ENCODE measurements at places on chromosomes 2 and 18.

DNA sequence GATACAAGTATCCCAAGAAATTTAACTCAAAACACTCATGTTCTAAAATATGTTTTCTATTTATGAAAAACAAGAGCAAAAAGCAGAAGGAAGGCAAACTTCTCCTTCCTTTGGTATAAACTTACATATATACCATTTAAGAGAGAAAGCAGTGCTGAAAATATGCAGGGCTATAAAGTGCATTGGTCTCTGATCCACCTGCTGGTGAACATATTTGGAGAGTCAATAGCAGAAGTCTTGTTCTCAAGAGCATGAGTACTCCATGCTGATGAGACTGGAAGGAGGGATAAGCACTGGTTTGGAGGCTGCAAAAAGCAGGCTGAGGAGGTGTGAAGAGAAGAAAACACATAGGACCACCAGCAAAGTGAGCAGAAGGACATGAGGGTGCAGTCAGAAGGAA is 391.2 kb downstream of the STK39 start:
- H3K27me3 ChIP-seq = peaks cover 5% of the 10 kb centered on the region
- no peak overlapping the region for H3K4me3 ChIP-seq
- H3K27ac ChIP-seq = no peak overlapping the region
- no peaks in the 10 kb centered on the region for H3K36me3 ChIP-seq

DNA sequence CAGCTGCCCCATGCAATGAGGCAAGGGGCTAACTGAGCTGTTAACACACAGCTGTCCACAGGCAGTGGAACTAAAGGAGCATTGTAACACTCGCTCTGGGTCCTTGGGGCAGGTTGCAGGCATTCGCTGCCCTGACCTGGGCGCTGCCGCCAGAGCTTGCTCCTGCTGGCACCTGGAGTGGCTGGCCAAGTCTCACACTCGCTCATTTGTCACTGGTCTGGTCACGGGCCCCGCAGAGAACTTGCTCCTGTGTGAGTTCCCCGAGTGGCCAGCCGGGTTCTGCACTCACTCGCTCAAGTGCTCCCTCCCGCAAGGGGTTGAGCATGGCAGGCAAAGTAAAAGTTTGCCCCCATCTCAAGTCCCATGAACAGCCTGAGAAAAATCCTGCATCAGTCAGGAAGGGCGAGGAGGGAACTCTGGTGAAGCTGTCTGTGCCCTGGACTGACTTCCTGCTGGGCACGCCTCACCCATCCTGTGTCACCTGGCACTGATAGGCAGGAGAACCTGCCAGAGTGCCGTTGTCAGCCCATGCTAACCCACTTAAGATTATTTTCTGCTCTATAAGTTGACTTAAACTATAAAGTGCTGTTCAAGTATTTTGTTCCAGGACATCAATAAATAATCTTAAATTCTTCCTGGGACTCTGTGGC is 934.8 kb upstream of the GYPC start:
- H3K27ac ChIP-seq = no peak overlapping the region
- H3K4me1 ChIP-seq = no peaks in the 10 kb centered on the region
- no peak overlapping the region for H3K4me3 ChIP-seq

- DNase-seq = no peak
- H3K27me3 ChIP-seq = no peaks in the 10 kb centered on the region
- H3K4me1 ChIP-seq = no peaks in the 10 kb centered on the region
- no peaks in the 10 kb centered on the region for H3K36me3 ChIP-seq
Observed at GRCh38 chr18:42305869-42306593, 351.0 kb downstream of the PIK3C3 start.

DNA sequence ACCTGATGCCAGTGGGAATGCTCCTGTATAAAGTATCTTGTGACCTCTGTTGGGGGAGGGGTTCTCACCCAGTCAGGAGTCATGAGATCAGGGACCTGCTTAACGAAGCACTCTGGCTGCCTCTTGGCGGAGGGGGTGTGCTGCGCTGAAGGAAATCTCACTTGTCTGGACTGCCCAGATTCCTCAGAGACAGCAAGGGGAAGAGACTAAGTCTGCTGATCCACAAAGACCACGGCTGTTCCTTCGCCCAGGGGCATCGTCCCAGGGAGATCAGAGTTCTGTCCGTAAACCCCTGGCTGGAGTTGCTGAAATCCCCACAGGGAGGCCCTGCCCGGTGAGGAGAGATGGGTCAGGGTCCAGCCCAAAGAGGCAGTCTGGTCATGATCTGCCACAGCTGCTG is 168.4 kb downstream of the CCBE1 start:
- no peak overlapping the region for H3K27ac ChIP-seq
- no peak for DNase-seq
- no peaks in the 10 kb centered on the region for H3K27me3 ChIP-seq
- H3K36me3 ChIP-seq = no peaks in the 10 kb centered on the region
- H3K4me1 ChIP-seq = no peaks in the 10 kb centered on the region
- H3K4me3 ChIP-seq = no peak overlapping the region

DNA sequence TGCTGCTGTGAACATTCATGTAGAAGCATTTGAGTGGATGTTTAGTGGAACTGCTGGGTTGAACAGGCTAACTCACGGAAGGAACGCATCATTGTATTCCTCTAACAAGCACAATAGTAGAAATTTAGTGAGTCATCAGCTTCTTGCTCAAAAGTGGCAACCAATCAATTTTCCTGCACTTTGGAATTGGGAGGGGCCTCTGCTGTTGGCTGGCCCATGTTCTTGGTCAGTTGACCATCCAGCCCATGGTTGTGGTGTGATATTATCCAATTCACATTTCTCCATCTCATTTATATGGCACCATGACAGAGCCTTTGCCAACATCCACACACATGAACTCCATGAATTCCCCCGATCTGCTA is 95.0 kb downstream of the TNFRSF11A start:
- H3K27me3 ChIP-seq = no peaks in the 10 kb centered on the region
- peaks cover 10% of the 10 kb centered on the region for H3K4me1 ChIP-seq
- H3K27ac ChIP-seq = no peak overlapping the region
- H3K36me3 ChIP-seq = no peaks in the 10 kb centered on the region
- H3K4me3 ChIP-seq = no peak overlapping the region
- no peak for DNase-seq

DNA sequence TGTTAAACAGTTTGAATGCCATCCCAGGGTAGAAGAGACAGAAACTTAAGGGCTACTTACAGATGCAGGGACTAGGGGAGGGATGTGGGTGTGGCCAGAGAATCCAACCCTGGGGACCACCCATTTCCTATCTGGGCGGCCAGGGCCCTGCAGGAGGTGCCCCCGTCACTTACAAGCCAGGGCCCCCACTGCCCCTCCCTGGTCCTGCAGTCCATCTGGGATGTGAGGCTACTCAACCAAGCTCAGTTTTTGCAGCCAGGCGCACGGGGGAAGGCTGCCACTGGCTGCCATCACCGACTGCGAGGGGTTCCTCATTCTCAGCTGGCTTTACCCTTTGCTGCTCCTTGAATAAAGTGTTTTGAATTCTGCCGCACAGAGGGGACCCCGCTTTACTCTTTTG is 42.1 kb downstream of the RRM2 start:
- no peak for DNase-seq
- H3K27me3 ChIP-seq = no peaks in the 10 kb centered on the region
- no peak overlapping the region for H3K27ac ChIP-seq
- peaks cover 94% of the 10 kb centered on the region for H3K36me3 ChIP-seq
- H3K4me3 ChIP-seq = no peak overlapping the region
- no peaks in the 10 kb centered on the region for H3K4me1 ChIP-seq

DNA sequence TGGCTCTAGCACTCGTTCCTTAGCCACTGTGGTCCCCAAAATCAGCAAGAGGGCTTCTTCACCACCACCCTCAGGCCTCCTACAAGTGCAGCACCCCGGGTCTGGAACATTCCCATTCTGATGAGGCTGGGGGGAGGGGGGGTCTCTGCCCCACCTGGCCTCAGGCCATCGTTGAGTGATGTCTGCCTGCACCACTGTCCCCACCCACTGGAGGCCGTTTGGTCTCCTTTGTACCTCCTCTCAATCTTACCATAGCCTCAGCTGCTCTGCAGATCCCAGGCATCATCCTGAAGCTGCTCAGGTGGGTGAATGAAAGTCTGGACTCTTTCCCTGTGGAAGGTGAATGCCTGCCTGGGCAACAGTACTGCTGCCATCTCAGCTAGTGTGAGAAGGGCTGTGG is 42.3 kb downstream of the WDR75 start:
- H3K36me3 ChIP-seq = no peaks in the 10 kb centered on the region
- H3K27me3 ChIP-seq = no peaks in the 10 kb centered on the region
- no peaks in the 10 kb centered on the region for H3K4me1 ChIP-seq

- H3K36me3 ChIP-seq = no peaks in the 10 kb centered on the region
- no peaks in the 10 kb centered on the region for H3K4me1 ChIP-seq
- no peak overlapping the region for H3K4me3 ChIP-seq
- DNase-seq = no peak
- peaks cover 8% of the 10 kb centered on the region for H3K27me3 ChIP-seq
- no peak overlapping the region for H3K27ac ChIP-seq
Observed at GRCh38 chr2:108412995-108413710, 35.4 kb downstream of the SULT1C4 start.

GRCh38 chr2:127422559-127423477 is 4.6 kb downstream of the PROC start:
- peak; percentile 73 for DNase-seq
- no peak overlapping the region for H3K4me3 ChIP-seq
- H3K27ac ChIP-seq = no peak overlapping the region
- peaks cover 23% of the 10 kb centered on the region for H3K4me1 ChIP-seq

GRCh38 chr2:88753833-88754584 is 62.5 kb downstream of the RPIA start:
- H3K4me3 ChIP-seq = no peak overlapping the region
- no peaks in the 10 kb centered on the region for H3K27me3 ChIP-seq
- H3K36me3 ChIP-seq = peaks cover 44% of the 10 kb centered on the region
- peak overlapping the region; percentile 88 for H3K27ac ChIP-seq

- no peak for DNase-seq
- H3K36me3 ChIP-seq = no peaks in the 10 kb centered on the region
- no peak overlapping the region for H3K27ac ChIP-seq
- H3K4me3 ChIP-seq = no peak overlapping the region
Observed at GRCh38 chr2:178101321-178102079, 10.7 kb upstream of the RBM45 start.

DNA sequence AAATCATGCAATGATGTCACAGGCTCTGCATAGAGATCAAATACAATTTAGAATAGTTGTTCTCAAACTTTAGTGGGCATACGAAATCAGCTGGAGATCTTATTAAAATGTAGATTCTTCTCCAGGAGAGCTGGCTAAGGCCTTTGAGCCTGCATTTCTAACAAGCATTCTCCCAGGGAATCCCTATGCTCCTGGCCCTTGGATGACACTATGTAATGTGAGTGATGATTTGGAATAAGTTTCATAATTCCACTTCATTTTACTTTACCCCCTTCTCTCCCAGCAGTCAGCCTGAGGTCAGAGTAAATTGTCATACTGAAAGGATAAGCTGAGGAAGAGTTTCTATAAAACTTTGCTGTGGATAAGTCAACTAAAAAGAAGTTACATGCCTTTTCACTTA is 189.1 kb downstream of the UBE2E3 start:
- DNase-seq = no peak
- H3K27ac ChIP-seq = no peak overlapping the region
- peaks cover 18% of the 10 kb centered on the region for H3K4me1 ChIP-seq
- no peaks in the 10 kb centered on the region for H3K27me3 ChIP-seq
- peaks cover 13% of the 10 kb centered on the region for H3K36me3 ChIP-seq

DNA sequence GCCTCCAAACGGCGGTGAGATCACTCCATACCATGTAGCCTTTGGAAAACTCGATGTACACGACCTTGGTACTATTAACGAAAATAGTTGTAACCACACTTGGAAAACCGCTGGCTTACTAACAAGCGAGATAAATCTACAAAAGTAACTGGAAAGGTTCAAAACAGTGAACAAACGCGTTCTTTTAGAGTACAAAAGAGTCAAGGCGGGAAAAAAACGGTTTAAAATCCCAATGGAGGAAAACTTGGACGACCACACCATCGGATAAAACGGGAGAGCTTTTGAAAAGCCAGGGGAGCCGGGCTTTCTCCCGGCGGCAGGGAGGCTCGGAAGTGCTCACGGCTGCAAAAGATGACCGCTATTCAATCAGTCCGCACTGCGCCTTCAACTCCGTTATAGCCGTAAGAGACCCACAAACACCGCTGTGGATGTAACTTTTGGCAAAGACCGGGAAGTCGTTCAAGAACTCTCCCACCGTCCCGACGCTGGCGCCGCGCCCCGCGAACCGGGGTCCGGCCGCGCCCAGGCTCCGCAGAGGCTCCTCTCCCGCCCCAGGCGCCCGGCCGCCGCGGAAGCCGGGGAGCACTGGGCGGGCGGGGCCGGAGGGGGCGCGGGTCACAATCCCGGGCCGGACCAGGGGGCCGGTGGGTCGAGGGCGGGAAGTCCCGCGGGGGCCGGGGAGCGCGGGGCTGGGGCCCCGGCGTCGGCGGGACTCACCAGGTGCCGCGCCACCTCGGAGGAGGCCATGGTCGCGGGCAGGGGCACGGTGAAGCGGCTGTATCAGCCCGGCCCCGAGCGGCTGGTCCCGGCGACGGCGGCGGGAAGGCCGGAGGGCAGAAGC is 465 bp downstream of the SEPTIN10 start:
- no peak overlapping the region for H3K27ac ChIP-seq
- H3K4me3 ChIP-seq = no peak overlapping the region
- H3K4me1 ChIP-seq = no peaks in the 10 kb centered on the region
- peaks cover 3% of the 10 kb centered on the region for H3K27me3 ChIP-seq

DNA sequence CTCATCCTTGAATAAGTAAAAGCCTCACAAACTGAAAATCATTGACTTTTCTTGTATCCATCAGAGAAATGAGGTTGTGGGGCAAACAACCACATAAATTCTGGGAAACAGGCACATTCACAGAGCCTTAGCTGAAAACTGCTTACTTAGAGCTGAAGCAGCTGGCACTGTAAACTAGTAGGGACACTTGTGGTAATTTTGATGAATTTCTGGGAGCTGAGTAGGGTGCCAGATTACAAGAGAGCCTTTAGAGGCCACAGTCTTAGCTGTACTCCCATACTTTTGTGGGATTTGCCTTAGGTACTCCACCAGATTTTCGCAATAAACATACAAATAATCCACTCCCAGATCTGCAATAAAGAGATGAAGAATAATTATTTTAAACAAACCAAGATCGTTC is 315.2 kb downstream of the TMX3 start:
- DNase-seq = no peak
- no peaks in the 10 kb centered on the region for H3K27me3 ChIP-seq
- H3K36me3 ChIP-seq = no peaks in the 10 kb centered on the region
- H3K4me1 ChIP-seq = no peaks in the 10 kb centered on the region
- H3K4me3 ChIP-seq = no peak overlapping the region
- H3K27ac ChIP-seq = no peak overlapping the region

DNA sequence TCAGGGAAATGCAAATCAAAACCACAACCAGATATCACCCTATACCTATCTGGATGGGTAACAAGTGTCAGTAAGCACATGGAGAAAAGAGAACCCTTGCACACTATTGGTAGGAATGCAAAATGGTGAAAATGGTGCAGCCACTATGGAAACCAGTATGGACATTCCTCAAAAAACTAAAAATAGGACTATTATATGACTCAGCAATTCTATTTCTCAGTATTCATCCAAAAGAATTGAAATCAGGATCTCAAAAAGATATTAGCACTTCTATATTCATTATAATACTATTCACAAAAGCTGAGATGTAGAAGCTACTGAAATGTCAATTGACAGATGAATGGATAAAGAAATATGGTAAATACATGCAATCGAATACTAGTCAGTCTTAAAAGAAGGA is 491.1 kb upstream of the MYT1L start:
- H3K4me3 ChIP-seq = no peak overlapping the region
- no peaks in the 10 kb centered on the region for H3K4me1 ChIP-seq
- no peaks in the 10 kb centered on the region for H3K27me3 ChIP-seq
- no peak overlapping the region for H3K27ac ChIP-seq
- DNase-seq = no peak
